Fibroblast of skin of abdomen (primary cell): ENCODE measurements at places on chromosomes 5 and 9.
A peak's percentile ranks its signal among the peaks of the same experiment; 100 is the strongest.

GRCh38 chr9:69265891-69266290 is 59.1 kb upstream of the ENTREP1 start:
- DNase-seq: peak; percentile 18

DNA sequence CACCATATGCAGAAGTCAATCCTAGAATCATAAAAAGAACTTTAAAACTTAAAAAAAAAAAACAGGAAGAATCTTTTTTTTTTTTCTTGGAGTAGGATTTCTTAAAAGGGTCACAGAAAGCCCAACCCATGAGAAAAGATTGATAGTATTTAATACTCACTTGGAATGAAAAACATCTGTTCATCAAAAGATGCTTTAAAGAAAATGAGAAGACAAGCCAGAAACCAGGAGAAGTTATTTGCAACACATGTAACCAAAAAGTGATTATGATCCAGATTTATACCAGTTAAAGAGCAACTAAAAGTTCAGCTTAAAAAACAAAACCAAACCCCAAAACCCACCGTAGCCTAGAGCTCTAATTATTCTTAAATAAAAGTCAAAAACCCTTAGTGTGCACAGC is 69.3 kb downstream of the TLE4 start:
- peak; percentile 65 for DNase-seq

GRCh38 chr9:131276891-131277286 is 579 bp upstream of the FAM78A start:
- no peak for DNase-seq

GRCh38 chr5:59002162-59002825 is 419.4 kb downstream of the RAB3C start:
- no peak for DNase-seq

GRCh38 chr9:112765281-112765680 is 14.7 kb downstream of the SNX30 start:
- DNase-seq: no peak

- DNase-seq: peak; percentile 82
These were observed 19.4 kb downstream of the LHX2 start for GRCh38 chr9:124030969-124031451.

GRCh38 chr5:59241119-59241518 is 652.4 kb downstream of the PDE4D start:
- no peak for DNase-seq
